ENCODE measurements at places on chromosomes 3 and 15.

DNA sequence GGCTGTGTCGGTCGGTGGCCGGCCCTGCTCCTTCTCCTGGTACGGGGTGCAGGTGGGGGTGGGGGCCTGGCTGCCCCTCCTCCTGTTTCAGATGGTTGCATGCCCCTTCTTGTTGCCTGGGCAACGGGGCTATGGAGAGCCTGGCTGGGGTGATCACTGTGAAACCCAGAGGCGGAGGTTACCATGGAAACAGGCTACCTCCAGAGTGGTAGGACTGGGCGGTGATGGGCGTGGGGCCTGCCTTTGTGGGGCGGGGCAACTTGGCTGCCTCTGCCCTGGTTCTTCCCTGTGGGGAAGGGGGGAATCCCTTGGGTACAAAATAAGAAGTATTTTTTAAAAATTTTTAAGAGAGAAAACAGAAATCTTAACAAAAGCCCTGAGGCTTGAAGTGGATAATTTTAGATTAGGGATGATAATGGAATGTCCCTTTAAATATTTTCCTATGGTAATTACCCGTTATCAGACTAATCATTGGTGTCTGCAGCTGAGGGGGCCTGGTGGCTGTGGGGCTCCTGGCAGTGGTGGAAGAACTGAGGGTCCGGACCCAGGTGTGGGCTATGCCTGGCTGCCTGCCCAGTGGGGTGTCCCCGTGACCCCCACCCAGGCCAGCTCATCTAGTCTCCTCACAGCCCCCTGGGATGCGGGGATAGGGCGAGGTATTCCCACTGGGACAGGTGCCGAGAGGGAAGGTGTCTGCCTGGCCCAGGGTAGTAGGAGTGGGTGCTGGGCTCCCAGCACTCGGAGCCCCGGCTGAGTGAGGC is 32.5 kb downstream of the PLXNA1 start:
- no peak for DNase-seq

DNA sequence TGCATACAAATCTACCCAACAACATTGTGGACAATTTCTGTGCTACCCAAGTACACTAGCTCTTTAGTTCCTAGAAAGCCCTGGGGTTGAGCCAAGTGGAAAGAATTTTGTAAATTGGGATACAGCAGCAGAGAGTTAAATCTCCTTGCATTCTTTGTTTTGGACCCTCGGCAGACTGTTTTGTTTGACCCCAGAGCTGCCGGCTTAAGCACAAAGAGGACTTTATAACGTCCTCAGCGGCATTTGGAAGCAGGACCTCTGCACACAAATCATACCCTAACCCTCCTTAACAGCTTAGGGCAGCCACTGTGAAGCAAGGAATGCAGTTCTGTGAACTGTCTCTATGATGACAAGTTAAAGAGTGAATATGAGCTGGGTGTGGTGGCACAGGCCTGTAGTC is 415.3 kb downstream of the CNTN4 start:
- no peak for DNase-seq

GRCh38 chr3:40869013-40869412 is 330.3 kb upstream of the CTNNB1 start:
- DNase-seq, result no peak

DNA sequence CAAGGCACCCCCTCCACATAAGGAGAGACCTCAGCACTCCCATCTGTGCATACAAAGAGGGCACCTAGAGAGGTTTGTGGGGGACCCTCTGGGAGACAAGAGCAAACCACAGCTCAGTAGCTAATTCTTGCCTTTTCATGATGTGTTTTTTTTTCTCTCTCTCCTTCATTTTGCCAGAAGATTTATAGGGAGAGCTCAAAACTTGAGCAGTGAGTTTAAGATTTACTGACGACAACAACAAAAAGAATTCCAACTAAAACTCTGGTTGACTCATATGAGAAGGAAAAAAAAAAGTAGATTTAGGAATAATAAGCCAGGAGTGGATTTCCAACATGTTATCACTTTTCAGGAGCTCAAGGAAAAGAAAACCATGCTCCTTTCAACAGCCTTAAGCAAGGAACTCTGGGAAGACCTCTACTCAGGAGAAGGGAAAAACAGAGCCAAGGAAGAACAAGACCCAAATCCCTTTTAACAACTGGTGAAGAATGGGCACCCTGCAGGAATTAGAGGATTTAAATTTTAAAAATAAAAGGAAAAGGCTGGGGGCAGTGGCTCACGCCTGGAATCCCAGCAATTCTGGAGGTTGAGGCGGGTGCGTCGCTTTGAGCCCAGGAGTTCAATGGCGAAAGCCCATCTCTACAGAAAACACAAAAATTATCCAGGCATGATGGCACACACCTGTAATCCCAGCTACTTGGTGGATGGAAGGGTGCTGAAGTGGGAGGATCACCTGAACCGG is 58.2 kb upstream of the RAD18 start:
- DNase-seq, result no peak

- DNase-seq, result no peak
Measured at GRCh38 chr15:92391640-92392039, 2.0 kb upstream of the ST8SIA2 start.

GRCh38 chr3:61914276-61914675 is 352.9 kb downstream of the PTPRG start:
- no peak for DNase-seq

DNA sequence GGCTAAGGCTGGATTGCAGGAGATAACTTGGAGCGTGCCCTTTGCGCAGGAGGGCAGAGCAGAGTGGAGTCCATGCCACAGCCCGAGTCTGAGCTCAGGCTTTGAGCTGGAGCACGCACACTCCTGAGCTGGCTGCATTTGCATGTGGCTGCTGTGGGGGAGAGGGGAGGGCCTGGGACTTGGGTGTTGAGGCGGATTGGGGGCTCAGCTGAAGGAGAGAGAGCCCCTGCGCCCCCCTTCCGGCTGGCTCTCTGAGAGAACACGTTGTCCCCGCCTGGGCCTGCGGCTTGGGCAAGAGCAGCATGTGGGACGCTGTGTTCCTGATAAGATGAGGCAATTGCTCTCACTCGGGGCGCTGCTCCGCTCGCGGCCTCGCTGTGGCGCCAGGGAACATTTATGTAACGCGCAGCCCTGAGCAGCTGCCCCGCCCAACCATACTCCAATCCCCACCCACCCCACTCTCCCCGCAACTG is 39.1 kb downstream of the KLF13 start:
- peak; percentile 74 for DNase-seq

GRCh38 chr3:176247191-176247590 is 950.1 kb downstream of the TBL1XR1 start:
- DNase-seq, result no peak

- DNase-seq, result no peak
Measured at GRCh38 chr3:42118762-42119361, 27.7 kb downstream of the TRAK1 start.

DNA sequence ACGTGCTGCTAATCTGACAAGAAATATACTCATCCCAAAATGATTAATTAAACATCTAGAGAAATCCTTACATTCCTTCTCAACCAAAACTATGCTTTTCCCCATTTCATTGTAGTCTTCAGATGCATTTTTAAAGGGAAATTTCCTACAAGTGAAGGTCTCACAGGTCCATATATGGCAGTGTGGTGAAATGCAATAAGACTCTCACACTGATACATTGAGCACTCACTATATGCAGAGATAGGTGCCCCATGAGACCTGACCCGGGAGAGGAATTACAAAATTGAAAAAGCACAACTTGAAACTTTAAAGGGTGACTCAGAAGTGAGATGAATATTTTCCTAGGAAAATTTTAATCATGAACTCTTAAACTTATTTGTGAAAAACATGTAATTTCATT is 629.2 kb upstream of the NAALADL2 start:
- no peak for DNase-seq

DNA sequence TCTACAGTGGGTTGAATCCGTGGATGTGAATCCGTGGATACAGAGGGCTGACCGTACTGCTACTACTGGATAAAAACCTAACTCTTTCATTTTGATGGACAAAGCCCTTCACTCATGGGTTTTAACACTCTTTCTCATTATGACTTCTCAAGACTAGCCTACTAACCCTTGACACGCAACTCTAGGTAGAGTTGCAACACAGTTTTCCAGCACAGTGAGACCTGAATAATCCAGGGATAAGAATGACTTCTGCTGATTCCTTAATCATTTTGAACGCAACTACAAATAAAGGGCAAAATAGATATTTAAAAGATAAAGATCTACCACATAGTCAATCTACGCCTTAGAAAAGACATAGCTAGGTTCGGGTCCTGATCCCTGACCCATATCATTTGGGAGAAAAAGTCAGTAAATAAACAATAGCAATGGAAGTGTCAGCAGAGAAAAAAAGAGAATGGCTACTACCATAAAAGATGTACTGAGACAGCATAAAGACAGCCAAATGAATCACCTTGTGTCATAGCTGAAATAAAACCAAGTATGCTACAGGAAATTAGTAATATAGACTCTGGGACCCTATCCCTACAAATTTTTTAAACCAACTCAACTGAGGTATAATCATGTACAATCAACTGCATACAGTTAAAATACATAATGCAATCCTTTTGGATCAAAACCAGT is 87.6 kb downstream of the DPH6 start:
- no peak for DNase-seq

- DNase-seq, result no peak
Measured at GRCh38 chr15:99090011-99090699, 14.7 kb upstream of the SYNM start.

- DNase-seq, result no peak
Measured at GRCh38 chr3:53200501-53201498, 39.8 kb downstream of the PRKCD start.

- no peak for DNase-seq
Measured at GRCh38 chr3:185406121-185406620, 43.2 kb downstream of the MAP3K13 start.

DNA sequence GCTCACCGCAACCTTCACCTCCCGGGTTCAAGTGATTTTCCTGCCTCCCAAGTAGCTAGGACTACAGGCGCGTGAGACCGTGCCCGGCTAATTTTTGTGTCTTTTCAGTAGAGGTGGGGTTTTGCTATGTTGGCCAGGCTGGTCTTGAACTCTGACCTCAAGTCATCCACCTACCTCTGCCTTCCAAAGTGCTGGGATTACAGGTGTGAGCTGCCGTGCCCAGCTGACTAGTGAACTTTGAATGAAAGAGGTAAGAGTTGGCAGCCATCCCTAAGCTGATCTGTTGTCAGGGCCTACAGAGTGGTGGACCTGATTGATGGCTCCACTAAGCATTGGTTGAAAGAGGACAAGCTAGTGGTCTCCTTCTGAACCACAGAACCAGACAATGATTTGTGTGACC is 15.3 kb downstream of the PXK start:
- DNase-seq, result no peak

GRCh38 chr3:38473229-38473628 is 19.5 kb downstream of the ACVR2B start:
- no peak for DNase-seq

DNA sequence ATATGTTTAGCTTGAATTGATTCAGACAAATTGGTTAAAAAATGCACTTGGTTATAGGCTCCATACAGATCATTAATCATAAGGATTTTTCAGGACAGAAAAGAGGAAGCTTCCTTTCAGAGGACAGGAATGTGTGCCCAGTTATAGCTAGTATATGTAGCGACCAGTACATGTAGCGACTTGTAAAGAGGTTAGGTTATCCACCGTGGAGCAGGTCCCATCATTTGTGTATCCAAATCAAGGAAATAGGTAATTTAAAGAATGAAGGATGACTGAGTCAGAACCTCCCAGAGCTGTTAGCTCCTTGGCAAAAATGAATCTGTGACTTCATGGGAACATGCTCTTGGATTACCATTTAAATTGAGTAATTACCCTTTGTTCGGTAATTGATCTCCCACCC is 15.8 kb upstream of the P2RY12 start:
- no peak for DNase-seq

- DNase-seq, result no peak
Measured at GRCh38 chr3:128493570-128494366, 767 bp upstream of the GATA2 start.

DNA sequence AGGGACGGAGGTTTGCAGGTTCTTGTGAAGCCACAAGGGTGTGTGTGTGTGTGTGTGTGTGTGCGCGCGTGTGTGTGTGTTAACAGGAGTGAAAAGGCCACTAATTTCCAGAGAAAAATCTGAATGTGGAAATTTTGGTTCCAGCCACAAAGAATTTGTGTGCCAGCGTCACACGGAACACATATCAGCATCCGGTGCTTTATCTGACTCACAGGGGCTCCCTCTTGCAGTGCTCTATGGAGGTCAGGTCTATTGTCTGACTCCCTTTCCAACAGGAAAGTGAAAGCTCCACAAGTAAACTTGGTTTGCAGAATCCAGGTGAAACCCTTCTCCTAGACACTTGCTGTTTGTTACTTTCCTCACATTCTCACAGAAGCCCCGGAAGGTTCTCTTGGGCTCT is 6.2 kb downstream of the CLDN11 start:
- no peak for DNase-seq

GRCh38 chr3:140276703-140277102 is 341.7 kb downstream of the CLSTN2 start:
- no peak for DNase-seq

- no peak for DNase-seq
Measured at GRCh38 chr15:82952158-82953081, at the start of gene HOMER2. TSS of gene HOMER2 (minus strand) at chr15:82952720. CDS start at chr15:82952535, 185 bp downstream.

DNA sequence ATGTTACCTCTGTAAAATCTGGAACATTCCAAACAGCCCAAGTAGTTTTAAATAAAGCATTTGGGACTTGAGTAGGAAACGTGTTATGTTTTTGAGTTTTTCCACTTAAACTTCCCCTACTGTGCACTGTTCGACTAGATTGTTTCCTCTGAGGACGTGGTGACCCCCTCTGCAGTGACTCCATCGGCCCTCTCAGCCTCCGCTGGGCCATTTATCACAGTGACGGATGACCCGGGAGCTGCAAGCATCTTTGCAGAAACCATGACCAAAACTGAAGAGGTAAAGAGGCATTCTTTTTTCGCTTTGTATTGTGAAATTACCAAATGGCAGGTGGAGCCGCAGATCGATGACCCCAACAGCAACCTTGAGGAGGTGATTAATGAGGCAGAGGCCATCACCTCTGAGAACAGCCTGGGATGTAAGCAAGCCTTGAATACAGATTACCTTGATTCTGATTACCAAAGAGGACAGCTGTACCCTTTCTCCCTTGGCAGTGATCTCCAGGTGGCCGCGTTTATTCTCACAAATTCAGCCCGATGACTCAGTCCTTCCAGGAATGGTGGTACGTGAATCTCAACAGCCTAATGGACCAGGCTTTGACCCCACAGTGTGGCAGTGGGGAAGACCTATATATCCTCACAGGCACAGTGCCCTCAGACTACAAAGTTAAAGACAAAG is 79.1 kb upstream of the FAN1 start:
- no peak for DNase-seq

All from stimulated activated CD4-positive, alpha-beta T cell treated with anti-CD3 and anti-CD28 coated beads, Interleukin-15, amount 100 ng/mL, for 48 hours (primary cell).